DMS153 (cell line): ENCODE measurements at places on chromosomes 4 and X.

DNA sequence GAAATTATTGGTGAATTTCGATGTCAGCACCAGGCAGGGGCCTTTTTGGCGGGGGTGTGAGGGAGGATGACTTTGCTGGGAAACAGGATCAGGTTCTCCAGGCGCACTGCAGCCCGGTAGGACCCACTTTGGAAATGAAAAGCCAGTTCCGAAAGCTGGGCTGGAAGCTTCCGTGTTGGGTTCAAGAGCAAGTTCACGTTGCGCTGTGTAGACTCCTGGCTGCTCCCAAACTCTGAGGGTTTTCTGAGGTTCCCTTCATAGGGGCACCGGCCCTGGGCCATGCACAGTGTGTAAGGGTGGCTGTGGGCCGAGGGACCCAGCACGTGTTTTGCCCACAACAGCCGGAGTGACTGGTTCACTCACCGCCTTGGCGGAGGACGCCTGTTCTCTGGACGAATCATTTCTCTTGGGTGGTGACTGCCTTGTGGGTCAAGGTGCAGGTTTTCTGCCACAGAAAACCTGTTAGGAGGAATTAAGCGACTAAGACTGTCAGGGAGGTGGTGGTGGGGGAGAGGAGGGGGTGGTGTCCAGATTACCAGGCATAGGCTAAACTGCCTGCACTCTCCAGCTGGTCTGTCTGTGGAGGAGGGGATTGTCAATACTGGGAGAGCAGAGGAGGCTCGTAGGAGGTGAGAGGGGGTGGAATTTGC lies 8.0 kb downstream of the SHOX start:
- no peak for DNase-seq

- no peak for DNase-seq
Observed at GRCh38 chr4:52701207-52701606, 42.1 kb upstream of the USP46 start.

DNA sequence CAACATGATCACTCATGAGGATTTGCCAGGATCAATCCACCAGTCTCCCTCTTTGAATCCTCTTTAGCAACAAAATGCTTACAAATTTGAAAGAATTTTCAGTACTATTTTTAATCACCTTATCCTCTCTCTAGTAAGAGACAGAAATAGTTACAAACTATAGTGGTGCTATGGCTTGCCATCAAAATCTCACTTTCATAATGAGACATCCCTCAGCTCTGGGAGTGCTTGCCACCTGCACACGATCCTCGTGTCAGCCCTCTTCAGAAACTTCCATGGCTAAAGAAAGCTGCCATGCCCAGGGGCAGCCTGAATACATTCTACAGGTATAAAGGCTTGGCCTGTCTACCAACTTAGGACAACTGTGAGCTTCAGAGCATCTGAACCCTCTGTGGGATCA lies 5.1 kb upstream of the DHX15 start:
- DNase-seq, result no peak

DNA sequence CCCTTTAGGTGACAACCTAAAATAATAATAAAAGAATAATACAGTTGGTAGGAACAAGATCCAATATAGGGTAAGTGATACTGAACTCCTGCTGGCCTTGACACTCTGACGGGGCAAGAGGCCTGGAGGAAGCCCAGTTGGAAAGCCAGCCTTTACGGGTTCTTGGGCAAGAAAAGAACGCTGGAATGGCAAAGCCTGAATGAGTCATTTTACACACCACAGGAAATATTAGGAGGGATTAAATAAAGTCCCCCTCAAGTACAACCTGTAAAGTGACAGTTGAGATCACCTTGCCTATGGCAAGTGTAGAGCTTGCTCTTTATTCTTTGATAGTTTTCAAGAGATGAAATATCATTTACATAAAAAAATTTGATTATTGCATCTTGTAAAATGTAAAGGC lies 244.5 kb upstream of the TLL1 start:
- DNase-seq, result no peak

DNA sequence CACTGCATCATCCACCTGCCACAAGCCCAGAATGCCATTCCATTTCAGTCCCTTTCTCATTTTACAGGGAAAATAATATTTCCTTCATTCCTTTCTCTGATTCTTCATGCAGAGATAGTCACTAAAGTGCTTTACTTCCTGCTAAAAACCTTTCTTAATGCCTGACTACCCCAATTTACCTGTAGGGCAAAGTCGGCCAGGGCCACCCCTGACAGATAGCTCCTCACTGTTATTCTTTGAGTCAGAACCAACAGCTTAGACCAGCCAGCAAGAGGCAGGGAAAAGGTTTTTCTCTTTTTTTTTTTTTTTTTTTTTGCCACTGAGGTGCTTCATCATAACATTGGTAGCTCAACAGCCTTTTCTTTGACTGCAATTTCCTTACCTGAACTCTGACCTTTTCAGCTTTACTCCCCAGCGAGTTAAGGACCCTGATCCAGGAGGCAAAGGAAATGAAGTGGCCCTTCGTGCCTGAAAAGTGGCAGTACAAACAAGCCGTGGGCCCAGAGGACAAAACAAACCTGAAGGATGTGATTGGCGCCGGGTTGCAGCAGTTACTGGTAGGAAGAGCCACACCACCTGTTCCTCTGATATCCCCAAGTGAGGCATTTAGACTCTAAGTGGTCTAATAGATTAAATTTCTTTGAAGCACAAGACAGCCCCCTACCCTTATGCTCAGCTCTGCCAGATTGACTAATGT lies 85.0 kb downstream of the ALPK1 start:
- DNase-seq, result peak; percentile 73

- DNase-seq, result no peak
Observed at GRCh38 chr4:172666711-172667368, 501.8 kb upstream of the GALNT7 start.

- no peak for DNase-seq
Observed at GRCh38 chrX:12403474-12404082, 265.3 kb downstream of the FRMPD4 start.

DNA sequence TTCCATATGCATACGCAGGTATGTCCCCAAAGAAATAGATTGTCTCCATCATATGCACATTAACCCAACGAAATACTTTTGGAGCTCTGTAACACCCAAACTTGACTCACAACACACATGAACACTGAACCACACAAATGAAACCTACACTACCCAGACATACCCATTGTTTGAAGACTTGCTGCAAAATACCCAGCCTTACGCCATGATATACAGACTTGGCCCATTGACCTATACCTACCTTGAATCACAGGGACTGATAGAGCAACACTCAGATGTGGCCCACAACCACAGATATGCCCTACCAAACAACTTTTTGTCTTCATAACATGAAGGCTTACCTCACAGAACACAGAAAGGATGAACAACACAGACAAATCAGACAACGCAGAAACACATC lies 15.9 kb downstream of the LINC00632 start:
- DNase-seq, result no peak

DNA sequence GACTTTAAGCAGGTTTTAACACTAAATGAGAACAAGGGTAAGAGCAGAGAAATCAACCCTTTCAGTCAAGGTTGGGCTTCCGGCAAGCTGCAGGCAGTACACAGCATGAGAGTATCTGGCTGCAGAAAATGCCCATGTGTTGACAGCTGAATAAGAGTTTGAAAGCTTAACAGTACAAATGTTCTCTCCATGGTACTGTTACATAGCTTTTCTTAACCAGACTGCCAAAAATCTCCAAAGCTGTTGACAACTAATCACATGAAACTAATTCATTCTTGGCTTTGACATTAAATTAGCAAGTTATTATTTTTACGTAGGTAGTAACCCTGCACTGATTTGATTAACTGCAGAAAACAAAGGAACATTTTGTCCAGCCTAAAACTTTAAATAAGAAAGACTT lies 153.5 kb downstream of the SLC10A7 start:
- DNase-seq, result no peak

- no peak for DNase-seq
Observed at GRCh38 chr4:138761638-138762220, 253.9 kb upstream of the NOCT start.

DNA sequence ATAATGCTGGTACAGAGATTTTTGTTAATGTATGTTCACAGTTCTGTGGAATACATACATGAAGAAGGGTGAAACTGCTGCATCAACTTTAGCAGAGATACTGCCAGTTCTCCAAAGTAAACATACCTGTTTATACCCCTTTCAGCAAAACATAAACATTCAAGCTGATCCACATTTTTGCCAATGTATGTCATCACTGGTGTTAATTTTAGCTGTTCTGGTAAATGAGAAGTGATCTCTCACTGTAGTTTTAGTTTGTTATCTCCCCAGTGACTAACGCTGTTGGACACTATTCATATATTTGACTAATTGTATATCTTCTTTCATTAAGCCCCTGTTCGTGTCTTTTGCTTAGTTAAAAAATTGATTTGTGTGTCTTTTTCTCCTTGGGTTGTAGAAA lies 82.0 kb downstream of the HAUS3 start:
- DNase-seq, result no peak

GRCh38 chrX:56968980-56969379 lies 26.4 kb downstream of the SPIN3 start:
- DNase-seq, result no peak

- DNase-seq, result no peak
Observed at GRCh38 chr4:119206178-119206577, 6.3 kb upstream of the USP53 start.

- no peak for DNase-seq
Observed at GRCh38 chr4:23001478-23001877, 308.7 kb downstream of the GBA3 start.

DNA sequence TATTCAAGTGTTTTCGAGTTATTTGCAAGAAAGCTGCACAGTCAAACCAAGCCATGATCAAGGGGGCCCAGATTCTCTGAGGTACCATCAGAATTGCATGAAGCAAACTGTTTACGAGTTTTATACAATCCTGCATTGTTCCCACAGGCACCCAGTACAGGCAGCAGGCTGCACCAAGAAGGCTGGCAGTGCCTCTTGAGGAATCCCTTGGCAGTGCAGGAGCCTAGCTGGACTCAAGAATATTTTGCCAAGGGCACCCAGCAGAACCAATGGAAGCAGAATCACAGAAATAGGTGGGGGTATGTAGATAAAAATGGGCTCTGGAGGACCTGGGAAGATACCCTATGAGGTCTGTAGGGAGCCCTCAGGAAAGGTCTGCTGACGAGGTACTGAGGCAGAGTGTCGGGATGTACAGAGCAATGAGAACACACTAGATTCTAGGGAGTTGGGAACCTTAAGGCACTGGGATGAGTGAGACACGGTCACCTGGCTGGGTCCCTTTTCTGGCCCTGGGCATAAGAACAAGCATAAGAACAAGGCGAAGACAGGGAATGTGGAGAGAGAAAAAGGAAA lies 2.5 kb upstream of the PLP1 start:
- no peak for DNase-seq

DNA sequence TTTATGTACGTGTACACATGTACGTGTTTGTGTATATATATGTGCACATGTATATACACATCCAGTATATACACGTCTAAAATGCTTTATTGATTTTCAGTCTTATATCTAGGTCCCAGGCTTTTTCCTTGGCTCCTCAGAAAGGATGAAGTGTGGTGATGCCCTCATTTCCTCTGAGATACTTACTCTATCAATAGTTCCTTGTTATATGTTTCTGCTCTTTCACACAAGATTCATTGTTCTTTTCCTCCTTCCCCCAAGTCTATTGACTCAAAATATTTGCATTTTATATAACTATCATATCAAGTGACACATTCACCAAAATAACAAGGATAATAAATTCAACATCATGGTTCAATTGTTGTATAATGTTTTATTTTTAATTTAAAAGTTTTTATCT lies 359.2 kb downstream of the EPHA5 start:
- DNase-seq, result no peak

- no peak for DNase-seq
Observed at GRCh38 chr4:119286377-119287002, 35.4 kb downstream of the FABP2 start.

DNA sequence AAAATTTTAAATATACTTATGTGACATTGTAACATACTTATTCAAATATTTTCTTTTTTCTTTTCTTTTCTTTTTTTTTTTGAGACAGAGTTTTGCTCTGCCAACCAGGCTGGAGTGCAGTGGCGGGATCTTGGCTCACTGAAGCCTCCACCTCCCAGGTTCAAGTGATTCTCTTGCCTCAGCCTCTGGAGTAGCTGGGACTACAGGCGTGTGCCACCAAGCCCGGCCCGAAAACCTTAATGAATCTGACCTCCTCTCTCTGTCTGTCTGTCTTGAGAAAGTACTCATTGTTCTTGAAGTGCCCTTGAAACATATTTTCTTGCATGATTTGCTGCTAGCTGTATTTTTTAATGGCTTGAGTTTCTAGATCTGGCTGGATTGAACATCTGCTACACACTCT lies 136.8 kb downstream of the ANAPC4 start:
- DNase-seq, result no peak

GRCh38 chr4:136103616-136104015 lies 1428.7 kb downstream of the PCDH18 start:
- DNase-seq, result no peak

- no peak for DNase-seq
Observed at GRCh38 chrX:10152086-10152485, 4.7 kb upstream of the CLCN4 start.

DNA sequence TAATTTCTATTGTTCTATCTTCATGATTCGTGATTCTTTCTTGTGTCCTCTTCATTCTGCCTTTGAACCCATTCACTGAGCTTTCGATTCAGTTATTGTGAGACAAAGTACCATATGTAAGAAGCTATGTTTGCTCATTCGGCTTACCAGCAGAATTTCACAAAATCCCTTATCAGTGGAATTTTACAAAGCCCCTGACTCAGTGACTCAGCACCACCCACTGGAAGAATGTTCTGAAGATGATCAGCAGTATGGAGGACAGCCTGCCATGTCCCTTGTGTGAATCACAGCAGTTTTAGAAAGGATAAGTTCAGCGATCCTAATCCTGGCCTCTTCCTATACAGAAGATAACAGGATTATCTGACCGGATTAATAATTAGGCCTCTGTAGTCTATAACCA lies 5.8 kb upstream of the UXT start:
- DNase-seq, result no peak

DNA sequence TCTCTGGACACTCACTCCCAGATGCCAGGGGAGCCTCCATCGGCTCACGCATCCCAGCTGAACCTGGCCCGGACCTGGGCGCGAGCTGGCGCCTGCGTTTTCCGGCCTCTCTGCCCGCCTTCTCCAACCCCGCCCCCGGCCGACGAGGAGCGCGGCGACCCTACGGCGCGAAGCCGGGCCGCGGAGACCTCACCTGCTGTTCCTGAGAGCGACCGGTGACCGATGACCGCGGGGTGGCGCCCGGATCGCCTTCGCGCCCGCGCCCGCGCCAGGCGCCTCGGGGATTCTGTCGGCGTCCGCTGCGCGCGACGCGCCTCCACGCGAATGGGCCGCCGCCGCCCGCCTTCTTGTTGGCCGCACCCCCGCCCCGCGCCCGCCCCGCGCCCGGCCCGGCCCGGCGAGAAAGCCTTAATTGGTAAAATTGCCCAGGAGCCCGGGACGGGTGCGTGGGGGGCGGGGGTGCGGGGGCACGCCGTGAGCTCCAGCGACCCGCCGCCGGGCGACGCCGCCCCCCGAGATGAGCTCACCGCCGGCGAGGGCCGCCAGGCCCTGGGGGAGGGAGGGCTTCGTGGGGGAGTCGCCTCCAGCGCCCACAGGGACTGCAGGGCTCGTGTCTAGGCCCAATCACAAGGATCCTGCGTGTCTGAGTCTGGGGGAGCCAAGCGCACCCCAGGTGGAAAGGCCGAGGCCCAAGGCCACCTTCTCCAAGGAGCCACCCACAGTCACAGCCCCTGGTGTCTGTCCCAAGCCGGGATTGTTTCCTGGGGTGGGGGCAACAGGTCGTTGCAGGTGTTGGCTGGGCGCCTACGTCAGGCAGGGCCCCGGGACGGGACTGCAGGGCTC lies at the start of gene FLNA:
Gene FLNA, minus strand, starts transcription at position 322 of the 843 bp plus-strand sequence. CDS start 3,389 bp downstream, outside the sequence.
- peak; percentile 22 for DNase-seq
